ENCODE measurements at places on chromosomes 6 and 20.

DNA sequence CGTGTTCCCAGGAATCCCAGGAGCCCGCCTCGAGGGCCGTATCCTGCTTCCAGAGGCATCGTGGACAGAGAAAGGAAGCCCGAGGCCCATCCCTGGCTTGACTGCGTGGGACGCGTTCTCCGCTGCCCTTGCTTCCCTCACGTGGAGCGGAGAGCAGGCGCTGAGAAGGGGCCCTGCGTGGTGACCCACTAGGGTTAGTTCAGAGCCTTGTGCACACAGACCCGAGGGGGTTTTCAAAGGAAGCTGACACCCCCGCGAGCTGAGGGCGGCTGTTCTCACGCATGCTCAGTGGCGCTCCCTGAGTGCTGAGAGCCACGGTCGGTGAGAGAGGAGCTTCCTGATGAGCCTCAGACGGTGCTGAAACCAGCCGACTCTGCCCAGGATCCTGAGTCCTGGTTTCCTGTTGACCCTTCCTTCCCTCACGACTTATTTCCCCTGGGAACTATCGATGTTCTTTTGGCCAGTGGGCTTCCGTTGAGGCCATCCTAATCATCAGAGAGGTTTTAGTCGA is 28.9 kb upstream of the CCR6 start:
- no peaks in the 10 kb centered on the region for H3K27me3 ChIP-seq
- H3K4me1 ChIP-seq = no peaks in the 10 kb centered on the region
- DNase-seq = no peak
- no peak overlapping the region for H3K4me3 ChIP-seq
- no peak overlapping the region for H3K27ac ChIP-seq

DNA sequence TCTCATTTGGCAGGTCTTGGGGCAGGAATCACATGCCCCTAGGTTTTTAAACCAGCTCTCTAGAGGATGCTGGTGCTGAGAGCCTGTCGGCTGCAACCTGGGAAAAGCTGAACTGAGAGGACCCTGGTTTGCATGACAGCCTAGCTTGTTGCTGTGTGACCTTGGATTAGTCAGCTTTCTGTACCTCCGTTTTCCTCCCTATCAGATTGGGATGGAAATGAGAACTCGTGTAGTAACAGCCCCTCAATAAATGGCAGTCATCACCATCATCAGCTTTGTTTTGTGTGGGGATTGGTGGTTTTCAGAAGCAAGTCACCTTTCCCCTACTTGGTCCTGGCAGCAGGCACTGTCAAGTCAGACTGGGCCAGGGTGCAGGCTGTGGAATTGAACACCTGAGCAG is 75.2 kb upstream of the MYL9 start:
- peaks cover 41% of the 10 kb centered on the region for H3K36me3 ChIP-seq
- no peak for DNase-seq
- no peaks in the 10 kb centered on the region for H3K27me3 ChIP-seq
- H3K4me3 ChIP-seq = no peak overlapping the region
- H3K27ac ChIP-seq = peak overlapping the region; percentile 12

DNA sequence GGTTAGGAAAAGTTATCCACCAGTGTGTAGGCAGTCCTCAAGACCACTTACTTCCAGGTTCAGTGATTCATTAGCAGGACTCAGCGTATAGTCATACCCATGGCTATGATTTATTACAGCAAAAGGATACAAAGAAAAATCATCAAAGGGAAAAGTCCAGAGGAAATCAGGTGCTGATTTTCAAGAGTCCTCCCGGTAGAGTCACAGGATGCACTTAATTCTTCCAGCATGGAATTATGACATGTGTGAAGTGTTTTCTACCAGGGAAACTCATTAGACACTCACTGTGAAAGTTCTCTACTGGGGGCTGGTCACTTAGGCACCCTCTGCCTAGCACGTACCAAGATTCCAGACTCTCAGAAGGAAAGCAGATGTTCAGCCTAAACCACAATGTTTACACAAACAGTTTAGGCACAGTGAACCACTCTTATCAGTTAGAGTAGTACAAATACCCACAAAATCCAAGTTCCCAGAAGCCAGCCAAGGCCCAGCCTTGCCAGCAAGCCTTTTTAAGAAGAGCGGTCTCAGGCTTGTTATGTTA is 10.2 kb downstream of the WFDC3 start:
- DNase-seq = no peak
- H3K27me3 ChIP-seq = no peaks in the 10 kb centered on the region
- peaks cover 55% of the 10 kb centered on the region for H3K4me1 ChIP-seq
- H3K36me3 ChIP-seq = no peaks in the 10 kb centered on the region

- H3K36me3 ChIP-seq = no peaks in the 10 kb centered on the region
- no peak for DNase-seq
- no peak overlapping the region for H3K27ac ChIP-seq
- no peaks in the 10 kb centered on the region for H3K4me1 ChIP-seq
- no peaks in the 10 kb centered on the region for H3K27me3 ChIP-seq
- H3K4me3 ChIP-seq = no peak overlapping the region
Observed at GRCh38 chr6:122887941-122888340, 98.9 kb downstream of the SMPDL3A start.

GRCh38 chr20:44961870-44962267 is 1.7 kb upstream of the TOMM34 start:
- H3K27me3 ChIP-seq = no peaks in the 10 kb centered on the region
- peaks cover 17% of the 10 kb centered on the region for H3K36me3 ChIP-seq

Measured in SJSA1 (cell line).